ENCODE measurements at places on chromosomes 3 and 15.

DNA sequence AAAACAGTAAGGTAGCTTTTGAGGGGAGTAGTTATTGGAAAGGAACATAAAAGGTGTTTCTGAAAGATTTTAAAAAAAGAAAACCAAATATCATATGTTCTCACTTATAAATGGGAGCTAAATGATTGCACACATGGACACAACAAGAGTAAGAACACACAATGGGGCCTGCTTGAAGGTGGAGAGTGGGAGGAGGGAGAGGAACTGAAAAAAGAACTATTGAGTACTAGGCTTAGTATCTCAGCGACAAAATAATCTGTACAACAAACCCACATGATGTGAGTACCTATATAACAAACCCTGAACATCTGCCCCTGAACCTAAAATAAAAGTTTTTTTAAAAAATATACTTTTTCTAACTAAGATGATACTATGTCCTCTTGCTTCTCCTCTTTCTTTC, 138.3 kb downstream of the CGGBP1 start:
- DNase-seq, result no peak

GRCh38 chr3:117688583-117688982, 979.0 kb downstream of the TUSC7 start:
- peak; percentile 69 for DNase-seq

GRCh38 chr3:53807117-53807810, 39.0 kb downstream of the CHDH start:
- DNase-seq, result no peak

GRCh38 chr15:33866101-33866737, 102.1 kb upstream of the CHRM5 start:
- no peak for DNase-seq
